Esophagus squamous epithelium (tissue), 5 donors: ENCODE measurements at places on chromosomes 1 and 21.
A peak's percentile ranks its signal among the peaks of the same experiment; 100 is the strongest.

DNA sequence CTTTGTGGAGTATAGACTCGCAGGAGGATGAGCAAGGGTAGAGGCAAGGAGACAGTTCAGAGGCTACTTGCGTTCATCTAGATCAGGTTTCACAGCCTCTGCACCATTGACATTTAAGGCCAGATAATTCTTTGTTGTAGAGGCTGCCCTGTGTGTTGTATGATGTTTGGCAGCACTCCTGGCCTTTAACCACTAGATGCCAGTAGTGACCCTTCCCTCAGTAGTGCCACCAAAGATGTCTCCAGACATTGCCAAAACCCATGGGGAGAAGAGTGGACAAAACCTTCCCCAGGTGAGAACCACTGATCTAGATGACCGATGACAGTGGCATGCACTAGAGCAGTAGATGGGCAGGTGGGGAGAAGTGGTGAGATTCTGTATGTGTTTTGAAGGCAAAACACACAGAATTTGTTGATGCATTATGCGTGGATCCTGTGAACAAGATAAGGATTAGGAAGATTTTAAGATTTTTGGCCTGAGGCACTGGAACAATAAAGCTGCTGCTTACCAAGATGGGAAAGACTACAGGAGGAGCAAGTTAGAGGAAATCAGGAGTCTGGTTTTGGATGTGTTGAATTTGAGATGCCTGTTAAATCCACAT is 9.9 kb upstream of the COG2 start:
- DNase-seq: no peak

- DNase-seq: no peak
These were observed 29.8 kb downstream of the PARP1 start for GRCh38 chr1:226378071-226378470.

DNA sequence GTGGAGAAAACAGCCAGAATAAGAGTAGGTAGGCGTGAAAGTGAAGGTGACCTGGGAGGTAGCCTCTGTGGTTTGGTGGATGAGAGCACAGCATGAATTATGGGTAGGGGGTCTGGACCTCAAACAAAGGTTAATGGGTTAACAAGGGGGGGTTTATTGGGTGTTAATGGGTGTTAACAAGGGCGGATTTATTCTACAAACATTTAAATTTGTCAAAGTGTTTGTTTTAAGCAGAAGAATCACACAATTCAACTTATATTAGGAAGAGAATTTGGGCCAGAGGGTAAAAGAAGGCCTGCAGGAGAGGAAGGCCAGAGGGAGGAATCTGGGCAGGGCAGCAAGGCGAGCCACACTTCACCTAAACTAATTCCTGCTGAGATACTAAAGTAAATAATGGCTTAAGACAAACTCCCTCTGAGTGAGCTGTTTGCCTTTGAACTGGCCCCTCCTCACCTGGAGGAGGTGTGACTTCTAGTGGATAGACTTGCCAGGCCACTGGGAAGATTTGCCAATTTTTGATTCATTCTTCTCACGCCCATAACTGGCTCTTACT is 191.7 kb downstream of the GIPC2 start:
- no peak for DNase-seq

DNA sequence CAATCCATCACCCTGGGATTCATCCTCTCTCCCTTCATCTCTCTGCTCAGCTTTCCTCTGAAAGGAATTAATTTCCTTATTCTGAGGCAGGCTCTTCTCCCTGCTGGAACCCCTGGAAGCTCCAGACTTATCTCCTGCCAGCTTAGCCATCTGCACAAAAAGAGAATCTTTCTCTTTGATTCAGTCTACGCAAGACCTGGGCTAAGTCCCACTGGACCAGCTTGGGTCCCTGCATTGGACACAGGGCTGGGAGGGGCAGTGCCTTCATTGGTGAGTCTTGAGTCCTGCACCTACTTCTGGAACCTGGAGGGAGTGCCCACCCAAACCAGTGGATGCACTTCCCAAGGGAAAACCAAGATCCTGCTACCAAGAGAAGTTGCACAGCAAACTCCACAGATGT is 271.7 kb upstream of the CSF3R start:
- DNase-seq: no peak

DNA sequence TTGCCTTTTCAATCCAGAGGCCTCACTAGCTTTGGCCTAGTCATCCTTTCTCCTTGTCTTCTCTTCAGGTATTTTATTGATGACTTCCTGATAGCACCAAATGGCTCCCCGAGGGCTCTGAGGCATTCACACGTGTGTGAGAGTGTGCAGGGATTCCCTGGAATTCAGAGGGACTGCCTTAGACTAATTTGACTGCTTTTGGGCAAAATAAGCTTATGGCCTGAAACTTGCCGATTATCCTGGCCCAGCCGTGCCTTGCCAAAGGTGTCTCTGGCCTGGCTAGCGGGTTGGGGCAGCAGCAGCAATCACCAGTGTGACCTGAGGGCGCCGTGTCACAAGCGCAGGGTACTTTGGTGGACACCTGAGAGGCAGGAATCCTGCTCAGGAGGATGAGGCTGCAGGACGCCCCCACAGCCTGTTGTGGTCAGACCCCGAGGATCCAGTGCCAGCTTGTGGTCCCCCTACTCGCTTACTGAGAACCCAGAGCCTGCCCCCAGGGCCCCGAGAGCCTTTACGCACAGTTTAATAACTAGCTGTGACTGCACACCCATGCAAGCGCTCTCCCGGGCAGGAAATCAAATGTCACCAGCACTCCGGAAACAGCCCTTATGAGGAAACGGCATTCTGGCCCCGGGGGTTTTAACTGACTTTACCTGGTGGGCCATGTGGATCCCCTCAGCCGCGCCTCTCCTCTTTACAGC is 62.8 kb upstream of the PDE9A start:
- DNase-seq: no peak

DNA sequence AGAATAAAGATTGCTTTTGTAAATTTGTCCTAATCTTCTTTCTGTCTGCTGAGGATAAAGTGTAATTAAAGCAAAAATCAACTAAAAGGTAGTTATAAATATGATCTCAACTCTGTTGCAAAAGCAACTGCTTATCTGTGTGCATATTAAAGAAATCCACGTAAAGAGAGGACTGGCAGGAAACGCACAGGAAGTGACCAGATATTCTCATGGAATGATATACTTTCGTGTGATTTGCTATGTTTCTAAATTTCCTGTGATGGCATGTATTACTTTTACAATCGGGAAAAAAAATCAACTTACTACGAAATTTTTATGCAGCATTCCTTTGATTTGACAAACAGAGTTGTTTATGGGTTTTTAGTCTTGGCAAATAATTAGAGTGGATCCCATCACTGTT is 75.4 kb downstream of the RGS2 start:
- DNase-seq: no peak

- DNase-seq: peak; percentile 32
These were observed 3.0 kb upstream of the SDE2 start for GRCh38 chr1:226001963-226002666.

GRCh38 chr1:18444563-18444962 is 36.2 kb upstream of the KLHDC7A start:
- no peak for DNase-seq

- no peak for DNase-seq
These were observed 28.5 kb upstream of the SDE2 start for GRCh38 chr1:226027538-226028217.

DNA sequence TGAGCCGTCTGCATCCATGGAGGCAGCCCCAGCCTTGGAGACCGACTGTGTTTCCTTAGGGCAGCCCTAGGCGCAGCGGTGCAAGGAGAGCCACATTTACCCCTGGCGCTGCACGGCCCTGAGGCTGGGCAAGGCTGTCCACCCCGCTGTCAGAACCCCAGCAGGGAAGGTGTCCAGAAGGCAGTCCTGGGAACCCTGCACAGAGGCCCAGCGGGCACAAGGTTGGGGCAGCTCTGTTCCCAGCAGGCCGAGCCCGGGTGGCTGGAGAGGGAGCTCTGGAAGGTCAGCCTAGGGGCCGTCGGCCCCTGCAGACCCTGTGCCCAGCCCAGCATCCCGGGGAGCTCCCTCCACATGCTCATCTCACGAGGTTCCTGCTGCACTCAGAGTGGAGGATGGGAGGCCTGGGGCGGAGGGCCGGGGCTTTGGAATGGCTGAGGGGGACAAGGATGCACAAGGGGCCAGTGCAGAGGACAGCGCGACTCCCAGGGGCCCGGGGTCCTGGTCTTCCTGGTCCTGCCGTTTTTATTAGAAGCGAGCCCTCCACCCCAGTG is 19.9 kb upstream of the SAMD11 start:
- DNase-seq: no peak

- DNase-seq: no peak
These were observed 63.9 kb upstream of the CYP2J2 start for GRCh38 chr1:59990470-59990869.

GRCh38 chr1:26983863-26984262 is 9.6 kb upstream of the TRNP1 start:
- no peak for DNase-seq
